ENCODE measurements at places on chromosomes 1 and 21. TPM values are rescaled to one million over a fixed set of nuclear protein-coding genes. Genes with fewer than 3 reads are reported as not detected.
A peak's percentile ranks its signal among the peaks of the same experiment; 100 is the strongest.

DNA sequence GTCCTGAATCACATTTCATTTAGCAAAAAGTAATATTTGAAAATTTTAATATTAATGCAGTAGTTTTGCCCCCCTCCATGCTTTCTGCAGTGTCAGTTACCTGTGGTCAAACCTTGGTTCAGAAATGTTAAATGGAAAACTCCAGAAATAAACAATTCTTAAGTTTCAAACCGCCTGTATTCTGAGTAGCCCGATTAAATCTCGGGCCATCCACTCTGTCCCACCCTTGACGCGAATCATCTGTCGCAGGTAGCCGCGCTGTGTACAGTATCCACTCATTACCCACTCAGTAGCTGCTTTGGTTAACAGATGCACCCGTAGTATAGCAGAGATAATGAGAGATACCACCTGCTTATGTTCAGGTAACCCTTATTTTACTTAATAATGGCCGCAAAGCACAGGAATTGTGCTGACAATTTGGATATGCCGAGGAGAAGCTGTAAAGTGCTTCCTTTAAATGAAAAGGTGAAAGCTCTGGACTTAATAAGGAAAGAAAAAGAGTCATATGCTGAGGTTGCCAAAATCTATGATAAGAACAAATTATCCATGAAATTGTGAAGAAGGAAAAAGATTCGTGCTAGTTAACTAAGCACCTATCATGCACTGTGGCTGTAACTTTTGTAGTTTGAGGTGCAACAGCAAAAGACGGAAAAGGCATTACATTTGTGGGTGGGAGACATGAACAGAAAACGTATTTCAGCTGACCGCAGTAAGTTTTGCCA, 889 bp upstream of the SCYL3 start:
- H3K27ac ChIP-seq = peak overlapping the region; percentile 99
- peaks cover 15% of the 10 kb centered on the region for H3K4me1 ChIP-seq
- no peak for DNase-seq
- H3K4me3 ChIP-seq = peak overlapping the region; percentile 99

GRCh38 chr21:45103971-45104520, 29.7 kb downstream of the ADARB1 start:
- peaks cover 3% of the 10 kb centered on the region for H3K27me3 ChIP-seq
- H3K27ac ChIP-seq = peak overlapping the region; percentile 18
- no peak overlapping the region for H3K4me3 ChIP-seq
- H3K4me1 ChIP-seq = peaks cover 34% of the 10 kb centered on the region

DNA sequence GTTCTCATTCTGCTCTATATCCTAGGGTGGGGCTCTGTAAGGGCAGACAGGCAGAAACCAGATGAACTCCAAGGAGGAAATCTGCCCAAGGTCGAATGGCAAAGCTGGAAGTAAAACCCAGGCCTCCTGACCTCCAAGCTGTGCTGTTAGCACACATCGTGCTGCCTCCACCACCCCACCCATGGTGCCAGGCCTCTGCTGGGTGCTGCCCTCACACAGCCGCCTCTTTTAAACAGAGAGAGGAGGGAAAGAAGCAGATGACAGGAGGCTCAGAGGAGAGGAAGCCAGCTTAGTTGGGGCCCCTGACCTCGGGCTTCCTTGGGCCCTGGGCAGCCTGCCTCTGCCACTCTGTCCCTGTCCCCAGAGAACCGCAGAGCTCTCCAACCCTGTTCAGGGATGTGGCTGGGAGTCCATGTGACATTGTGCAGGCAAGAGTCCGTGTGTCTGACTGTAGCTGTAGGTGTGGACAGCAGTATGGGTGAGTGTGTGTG, 1.1 kb downstream of the SYNC start:
- H3K4me1 ChIP-seq = peaks cover 12% of the 10 kb centered on the region
- no peaks in the 10 kb centered on the region for H3K36me3 ChIP-seq
- no peak for DNase-seq

The EFNA3 gene
- 14.6 TPM for total RNA-seq

DNA sequence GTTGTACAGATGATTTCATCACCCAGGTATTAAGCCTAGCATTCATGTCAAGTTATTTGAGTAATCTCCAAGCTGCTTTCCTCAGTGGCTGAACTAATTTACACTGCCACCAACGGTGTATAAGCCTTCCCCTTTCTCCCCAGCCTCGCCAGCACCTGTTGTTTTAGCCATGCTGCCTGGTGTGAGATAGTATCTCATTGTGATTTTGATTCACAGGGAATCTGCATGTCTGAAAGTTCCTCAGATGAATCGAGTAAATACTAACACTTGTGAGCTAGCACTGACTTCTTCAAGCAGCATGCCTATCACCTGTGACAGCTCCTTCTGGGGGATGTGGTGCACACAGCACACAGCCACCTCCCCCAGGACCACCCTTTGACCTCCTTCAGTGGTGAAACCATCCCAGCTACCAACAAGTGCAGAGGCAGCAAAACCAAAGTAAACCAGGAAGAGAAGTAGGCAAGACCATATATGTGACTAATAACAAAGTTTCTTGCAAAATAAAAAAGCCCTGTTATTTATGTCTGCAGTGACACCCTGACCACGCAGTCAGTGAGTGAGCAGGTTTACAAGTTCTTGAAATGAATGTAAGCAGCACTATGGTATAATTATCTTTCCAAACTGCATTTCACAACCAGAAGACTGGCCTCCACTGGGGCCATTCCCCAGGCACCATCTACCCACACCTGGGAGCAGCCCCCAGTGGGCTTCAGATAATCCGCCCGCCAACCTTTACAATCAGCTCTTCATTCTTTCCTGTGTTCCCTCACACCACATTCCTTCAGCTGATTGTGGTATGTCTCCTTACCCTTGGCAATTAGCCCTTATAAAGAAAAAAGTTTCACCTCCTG, 173.8 kb downstream of the ETS2 start:
- no peaks in the 10 kb centered on the region for H3K36me3 ChIP-seq
- no peak for DNase-seq
- H3K4me3 ChIP-seq = no peak overlapping the region

DNA sequence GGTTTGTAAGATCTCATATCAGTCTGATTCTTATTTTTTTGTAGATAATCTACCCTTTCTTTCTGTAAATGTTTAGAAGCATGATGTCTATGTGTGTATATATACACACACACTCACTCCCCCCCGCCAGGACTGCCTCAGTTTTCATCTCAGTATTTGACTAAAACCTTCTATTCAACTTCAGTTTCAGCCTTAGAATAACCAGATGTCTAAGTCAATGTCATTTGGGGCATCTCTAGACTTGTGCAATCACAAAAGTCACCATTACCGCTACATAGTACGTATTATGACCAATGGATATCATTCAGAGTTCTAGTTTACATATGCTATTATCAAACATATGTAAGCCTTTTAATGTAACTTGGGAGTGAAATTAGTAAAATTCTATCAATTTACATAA, 53.3 kb upstream of the BOLA1 start:
- H3K4me1 ChIP-seq = peaks cover 39% of the 10 kb centered on the region
- no peak overlapping the region for H3K27ac ChIP-seq
- H3K36me3 ChIP-seq = no peaks in the 10 kb centered on the region
- H3K4me3 ChIP-seq = peak overlapping the region; percentile 61

DNA sequence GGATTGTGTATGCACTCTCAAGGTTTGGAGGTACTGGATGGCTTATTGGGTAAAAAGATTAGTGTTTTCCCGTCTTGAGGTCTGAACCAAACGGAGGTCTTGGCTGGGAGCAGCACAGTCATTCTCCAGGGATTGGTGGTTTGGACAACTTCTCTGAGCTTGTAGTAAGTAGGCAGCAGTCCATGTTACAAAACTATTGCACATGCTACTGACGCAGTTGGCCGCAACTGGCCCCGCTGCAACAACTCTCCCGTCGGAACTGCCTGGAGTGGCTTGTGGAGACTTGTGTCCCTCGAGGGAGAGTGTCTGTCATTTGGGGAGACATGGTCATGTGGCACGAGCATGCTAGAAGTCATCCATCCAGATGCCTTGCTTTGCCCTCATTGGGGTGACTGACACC, 276.0 kb downstream of the TM2D1 start:
- H3K27ac ChIP-seq = no peak overlapping the region
- DNase-seq = no peak
- peaks cover 32% of the 10 kb centered on the region for H3K4me1 ChIP-seq
- peaks cover 10% of the 10 kb centered on the region for H3K27me3 ChIP-seq

DNA sequence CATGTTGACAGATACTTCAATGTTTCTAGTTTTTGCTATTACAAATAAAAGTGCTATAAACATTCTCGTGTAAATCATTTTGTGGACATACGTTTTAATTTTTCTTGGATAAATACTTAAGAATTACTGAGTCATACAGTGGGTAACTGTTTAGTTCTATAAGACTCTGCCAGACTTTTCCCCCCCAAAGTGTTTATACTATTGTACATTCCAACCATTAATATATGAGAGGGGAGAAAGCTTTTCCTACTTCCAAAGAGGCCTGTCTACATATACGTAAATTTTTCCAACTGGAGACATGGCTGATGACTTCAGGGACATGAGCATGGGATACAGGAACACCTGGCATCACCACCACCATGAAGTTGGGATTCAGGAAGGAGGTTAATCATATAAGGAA, 17.0 kb upstream of the REG4 start:
- no peaks in the 10 kb centered on the region for H3K36me3 ChIP-seq
- no peaks in the 10 kb centered on the region for H3K27me3 ChIP-seq
- DNase-seq = no peak

DNA sequence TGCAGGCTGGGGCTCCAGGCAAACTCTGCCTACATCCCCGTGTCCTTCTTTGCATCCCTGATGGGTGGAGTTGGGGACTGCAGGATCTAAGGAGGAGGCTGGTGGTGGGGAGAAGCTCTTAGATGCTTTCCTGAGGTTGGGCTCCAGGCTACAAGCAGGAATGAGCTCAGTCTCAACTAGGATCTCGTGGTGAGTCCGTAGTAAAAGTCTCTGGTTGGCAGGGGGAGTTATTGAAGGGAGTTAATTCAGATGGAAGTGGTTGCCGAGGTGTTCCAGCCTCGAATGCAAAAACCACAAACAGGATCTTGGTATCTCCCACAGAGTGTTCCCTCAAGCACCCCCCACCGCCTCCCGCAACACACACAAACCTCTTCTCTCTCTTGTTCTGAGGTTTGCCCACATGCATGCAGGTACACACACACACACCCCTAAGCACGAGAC, 35.0 kb downstream of the TMCC2 start:
- peaks cover 12% of the 10 kb centered on the region for H3K27me3 ChIP-seq
- H3K36me3 ChIP-seq = no peaks in the 10 kb centered on the region
- DNase-seq = no peak
- peak overlapping the region; percentile 20 for H3K4me3 ChIP-seq
- H3K27ac ChIP-seq = no peak overlapping the region

DNA sequence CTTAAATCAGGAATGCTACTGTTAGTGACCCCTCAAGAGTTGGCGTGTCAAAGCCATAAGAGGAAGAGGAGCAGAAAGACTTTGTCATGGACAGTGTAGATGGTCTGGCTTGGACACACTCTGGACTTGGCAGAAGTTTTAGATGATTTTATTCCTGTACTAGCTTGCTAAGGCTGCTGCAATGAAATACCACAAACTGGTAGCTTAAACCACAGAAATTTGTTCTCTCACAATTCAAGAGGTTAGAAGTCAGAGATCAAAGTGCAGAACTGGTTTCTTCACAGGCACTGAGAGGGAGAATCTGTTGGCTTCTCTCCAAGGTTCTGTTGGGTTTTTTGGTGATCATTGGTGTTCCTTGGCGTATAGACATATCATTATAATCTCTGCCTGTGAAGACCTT, 869.8 kb upstream of the B3GALT2 start:
- H3K27ac ChIP-seq = no peak overlapping the region
- no peak for DNase-seq
- no peaks in the 10 kb centered on the region for H3K4me1 ChIP-seq
- no peaks in the 10 kb centered on the region for H3K27me3 ChIP-seq

DNA sequence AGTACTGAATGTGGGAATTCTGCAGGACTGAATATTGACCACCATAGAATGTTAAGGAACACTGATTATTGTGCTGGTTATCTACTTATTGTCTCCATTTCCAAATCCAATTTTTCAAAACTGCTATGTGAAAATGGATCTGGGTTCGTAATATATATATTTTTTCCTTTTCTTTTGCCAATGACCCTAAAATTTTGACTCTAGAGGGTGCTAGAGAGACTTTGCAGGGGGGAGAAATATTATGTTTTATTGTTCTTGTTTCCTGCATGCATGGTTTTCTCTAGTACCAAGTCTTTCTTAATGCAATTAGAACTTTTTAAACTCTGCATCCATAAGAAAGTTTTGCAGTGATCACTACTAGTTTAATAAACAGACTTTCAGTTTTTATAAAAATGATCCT, 1256.9 kb downstream of the BRINP3 start:
- H3K27me3 ChIP-seq = peaks cover 2% of the 10 kb centered on the region
- H3K36me3 ChIP-seq = no peaks in the 10 kb centered on the region

DNA sequence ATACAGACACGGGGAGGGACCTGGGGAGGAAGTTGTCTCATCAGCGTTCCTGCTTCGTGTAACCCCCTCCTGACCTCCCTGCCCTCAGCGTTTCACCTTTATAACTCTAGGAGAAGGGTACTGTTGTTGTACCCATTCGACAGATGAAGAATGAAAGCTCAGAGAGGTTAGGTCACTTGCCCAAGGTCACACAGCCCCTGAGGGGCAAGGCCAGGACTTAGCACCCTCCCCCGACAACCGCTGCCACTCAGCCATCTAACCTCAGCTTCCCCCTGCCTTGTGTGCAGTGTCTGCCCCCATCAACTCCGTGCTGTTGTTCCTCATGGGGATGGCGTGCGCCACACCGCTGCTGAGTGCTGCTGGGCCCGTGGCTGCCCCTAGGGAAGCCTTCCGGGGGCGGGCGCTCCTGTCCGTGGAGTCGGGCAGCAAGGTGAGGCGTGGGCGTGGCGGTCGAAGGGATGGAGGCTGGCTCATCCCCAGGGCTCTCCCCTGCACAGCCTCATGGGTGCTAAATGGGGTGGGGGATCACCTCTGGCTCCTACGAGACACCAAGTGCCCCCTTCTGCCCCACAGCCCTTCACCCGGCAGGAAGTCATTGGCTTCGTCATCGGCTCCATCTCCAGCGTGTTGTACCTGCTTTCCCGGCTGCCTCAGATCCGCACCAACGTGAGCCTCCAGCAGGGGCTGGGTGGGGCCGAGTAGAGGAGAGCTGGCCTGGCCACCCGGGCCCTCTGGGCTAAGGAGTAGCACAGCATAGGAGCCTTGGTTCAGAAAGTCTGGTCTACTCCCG, 14.0 kb downstream of the SLC66A1 start:
- H3K27me3 ChIP-seq = peaks cover 9% of the 10 kb centered on the region
- peaks cover 7% of the 10 kb centered on the region for H3K4me1 ChIP-seq
- no peak overlapping the region for H3K4me3 ChIP-seq
- no peak overlapping the region for H3K27ac ChIP-seq
- H3K36me3 ChIP-seq = peaks cover 4% of the 10 kb centered on the region

- H3K36me3 ChIP-seq = peaks cover 22% of the 10 kb centered on the region
- H3K4me1 ChIP-seq = no peaks in the 10 kb centered on the region
- peaks cover 5% of the 10 kb centered on the region for H3K27me3 ChIP-seq
- H3K27ac ChIP-seq = no peak overlapping the region
- no peak overlapping the region for H3K4me3 ChIP-seq
- no peak for DNase-seq
These were observed 8.6 kb upstream of the COL6A2 start for GRCh38 chr21:46089285-46089684.

- H3K36me3 ChIP-seq = no peaks in the 10 kb centered on the region
- no peak for DNase-seq
- no peaks in the 10 kb centered on the region for H3K4me1 ChIP-seq
- H3K27ac ChIP-seq = no peak overlapping the region
- H3K27me3 ChIP-seq = no peaks in the 10 kb centered on the region
- no peak overlapping the region for H3K4me3 ChIP-seq
These were observed 30.5 kb upstream of the DISP1 start for GRCh38 chr1:222784371-222784770.

GRCh38 chr1:29017235-29017634, 102.9 kb downstream of the EPB41 start:
- no peaks in the 10 kb centered on the region for H3K36me3 ChIP-seq
- DNase-seq = no peak
- no peak overlapping the region for H3K27ac ChIP-seq
- no peak overlapping the region for H3K4me3 ChIP-seq
- H3K27me3 ChIP-seq = no peaks in the 10 kb centered on the region

Data from glutamatergic neuron (in vitro differentiated cells).